ENCODE measurements at places on chromosomes 2 and 18.
A peak's percentile ranks its signal among the peaks of the same experiment; 100 is the strongest.

GRCh38 chr2:221708902-221709301, 136.8 kb upstream of the EPHA4 start:
- H3K27me3 ChIP-seq = no peaks in the 10 kb centered on the region
- no peak for DNase-seq
- H3K4me3 ChIP-seq = no peak overlapping the region
- H3K27ac ChIP-seq = no peak overlapping the region
- no peaks in the 10 kb centered on the region for H3K36me3 ChIP-seq

GRCh38 chr2:141331127-141331526, 799.7 kb downstream of the LRP1B start:
- H3K4me3 ChIP-seq = no peak overlapping the region
- H3K27ac ChIP-seq = no peak overlapping the region
- no peaks in the 10 kb centered on the region for H3K27me3 ChIP-seq
- H3K4me1 ChIP-seq = no peaks in the 10 kb centered on the region

- DNase-seq = no peak
- no peaks in the 10 kb centered on the region for H3K36me3 ChIP-seq
- H3K27ac ChIP-seq = no peak overlapping the region
Observed at GRCh38 chr2:139411236-139411635, 631.0 kb upstream of the NXPH2 start.

- peak overlapping the region; percentile 38 for H3K27ac ChIP-seq
- no peaks in the 10 kb centered on the region for H3K36me3 ChIP-seq
- H3K27me3 ChIP-seq = no peaks in the 10 kb centered on the region
- H3K4me3 ChIP-seq = no peak overlapping the region
Observed at GRCh38 chr2:144801766-144802165, 281.8 kb upstream of the ZEB2 start.

DNA sequence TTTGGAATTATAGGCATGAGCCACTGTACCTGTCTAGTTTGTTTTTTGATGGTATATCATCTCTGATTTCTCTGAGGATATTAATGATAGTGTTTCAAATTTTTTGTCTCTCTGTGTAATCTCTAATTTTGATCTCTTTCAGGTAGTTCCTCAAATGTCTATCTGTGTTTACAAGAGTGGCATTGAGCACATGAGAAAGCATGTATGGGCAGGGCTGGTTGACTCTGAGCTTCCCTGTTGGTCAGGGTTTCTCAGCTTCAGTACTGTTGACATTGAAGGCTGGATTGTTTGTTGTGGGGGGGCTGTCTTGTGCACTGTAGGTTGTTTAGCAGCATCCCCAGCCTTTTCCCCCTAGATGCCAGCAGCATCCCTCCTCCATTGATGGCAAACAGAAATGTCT, 79.9 kb downstream of the TMEM247 start:
- H3K27ac ChIP-seq = no peak overlapping the region
- H3K27me3 ChIP-seq = no peaks in the 10 kb centered on the region
- H3K4me1 ChIP-seq = peaks cover 4% of the 10 kb centered on the region
- peaks cover 20% of the 10 kb centered on the region for H3K36me3 ChIP-seq
- H3K4me3 ChIP-seq = no peak overlapping the region

Measured in SJSA1 (cell line).